ENCODE measurements at places on chromosomes 16 and 17. TPM values are rescaled to one million over a fixed set of nuclear protein-coding genes. Genes with fewer than 3 reads are reported as not detected.

DNA sequence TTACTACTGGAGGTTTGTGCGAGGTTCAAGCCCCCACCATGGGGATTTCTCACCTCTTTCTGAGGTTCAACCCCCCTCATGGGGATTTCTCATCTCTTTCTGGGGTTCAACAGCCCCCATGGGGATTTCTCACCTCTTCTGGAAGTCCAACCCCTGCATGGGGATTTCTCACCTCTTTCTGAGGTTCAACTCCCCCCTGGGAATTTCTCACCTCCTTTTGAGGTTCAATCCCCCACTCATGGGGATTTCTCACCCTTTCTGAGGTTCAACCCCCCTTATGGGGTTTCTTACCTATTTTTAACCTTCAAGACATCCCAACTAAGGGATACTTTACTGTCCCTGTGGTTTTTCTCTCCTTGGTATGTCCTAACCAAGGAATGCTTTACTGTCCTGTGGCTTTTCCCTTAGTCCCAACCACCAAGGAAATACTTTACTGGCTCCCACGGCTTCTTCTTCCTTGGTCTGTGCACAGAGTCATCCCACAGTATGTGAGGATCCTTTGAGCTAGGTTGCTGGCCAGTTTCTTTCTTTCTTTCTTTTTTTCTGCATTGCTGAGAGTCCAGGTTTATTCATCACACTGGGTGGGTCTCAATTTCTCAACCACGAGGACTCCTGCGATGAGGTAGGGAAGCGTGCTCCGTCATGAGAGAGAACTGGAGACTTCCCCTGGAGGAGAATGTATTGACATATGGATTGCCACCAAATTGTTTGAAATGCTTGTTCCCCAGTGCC, 2140.2 kb downstream of the TP53TG3F start:
- DNase-seq: no peak

DNA sequence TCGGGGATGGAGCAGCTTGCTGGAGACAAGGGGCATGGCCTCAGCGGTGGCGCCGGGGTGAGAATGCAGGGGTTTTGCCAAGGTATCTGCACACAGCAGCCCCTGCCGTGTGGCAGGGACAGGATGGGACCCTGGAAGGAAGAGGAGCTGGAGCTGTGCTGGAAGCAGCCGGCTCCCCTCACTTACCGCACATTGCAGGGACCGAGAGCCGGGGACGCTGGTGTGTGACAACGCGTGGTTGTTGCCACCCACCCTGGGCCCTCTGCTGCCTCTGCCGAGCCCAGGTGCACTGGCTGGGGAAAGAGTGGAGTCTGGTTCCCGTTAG, 3.0 kb downstream of the NUBP2 start:
- DNase-seq: peak; percentile 34

- DNase-seq: peak; percentile 50
Observed at GRCh38 chr16:11585460-11586377, 1.0 kb downstream of the LITAF start.

The CPHXL2 gene
- total RNA-seq: not detected

DNA sequence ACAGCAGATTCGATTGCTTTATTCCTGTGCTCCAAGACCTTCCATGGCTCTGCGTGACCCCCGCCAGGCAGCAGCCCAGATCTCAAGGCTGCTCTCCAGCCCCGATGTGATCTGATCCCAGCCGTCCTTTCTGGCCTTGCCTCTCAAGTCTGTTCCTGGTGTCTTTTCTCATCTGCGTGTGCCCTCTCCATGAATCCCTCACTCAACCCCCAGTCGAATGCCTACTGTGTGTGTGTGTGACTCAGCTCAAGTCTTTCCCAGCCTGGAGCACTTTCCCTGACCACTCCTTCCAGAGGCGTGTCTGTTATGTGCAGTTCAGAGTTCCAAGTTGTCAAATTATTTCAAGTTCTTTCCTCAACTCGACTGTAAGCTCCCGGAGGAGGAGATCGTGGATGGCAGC, 64.0 kb downstream of the MRM1 start:
- DNase-seq: no peak

The MARVELD3 gene
- 0.48 TPM for total RNA-seq

DNA sequence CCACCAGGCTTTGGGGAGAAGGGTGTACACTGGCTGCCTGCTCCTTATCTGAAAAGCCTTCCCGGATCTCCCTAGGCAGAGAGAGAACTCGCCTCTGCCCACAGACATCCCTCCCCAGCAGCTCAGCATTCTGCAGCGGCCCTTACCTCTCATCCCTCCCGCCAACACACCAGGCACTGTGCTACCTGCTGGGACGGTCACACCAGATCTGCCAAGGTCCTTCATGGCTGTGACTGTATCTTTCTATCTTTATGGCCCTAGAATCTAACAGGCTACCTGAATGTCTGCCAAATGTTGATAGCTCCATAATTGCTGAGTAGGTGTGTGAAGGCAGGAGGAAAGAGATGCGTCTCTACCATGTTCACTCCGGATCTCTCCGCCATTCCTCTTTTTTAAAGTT, 7.9 kb downstream of the TSNAXIP1 start:
- DNase-seq: no peak

The RAC3 gene
- 1.8 TPM for total RNA-seq

- peak; percentile 77 for DNase-seq
Observed at GRCh38 chr17:17849845-17850373, 13.1 kb upstream of the SREBF1 start.

The SBK1 gene
- total RNA-seq: 1.5 TPM

The TNS4 gene
- not detected for total RNA-seq

DNA sequence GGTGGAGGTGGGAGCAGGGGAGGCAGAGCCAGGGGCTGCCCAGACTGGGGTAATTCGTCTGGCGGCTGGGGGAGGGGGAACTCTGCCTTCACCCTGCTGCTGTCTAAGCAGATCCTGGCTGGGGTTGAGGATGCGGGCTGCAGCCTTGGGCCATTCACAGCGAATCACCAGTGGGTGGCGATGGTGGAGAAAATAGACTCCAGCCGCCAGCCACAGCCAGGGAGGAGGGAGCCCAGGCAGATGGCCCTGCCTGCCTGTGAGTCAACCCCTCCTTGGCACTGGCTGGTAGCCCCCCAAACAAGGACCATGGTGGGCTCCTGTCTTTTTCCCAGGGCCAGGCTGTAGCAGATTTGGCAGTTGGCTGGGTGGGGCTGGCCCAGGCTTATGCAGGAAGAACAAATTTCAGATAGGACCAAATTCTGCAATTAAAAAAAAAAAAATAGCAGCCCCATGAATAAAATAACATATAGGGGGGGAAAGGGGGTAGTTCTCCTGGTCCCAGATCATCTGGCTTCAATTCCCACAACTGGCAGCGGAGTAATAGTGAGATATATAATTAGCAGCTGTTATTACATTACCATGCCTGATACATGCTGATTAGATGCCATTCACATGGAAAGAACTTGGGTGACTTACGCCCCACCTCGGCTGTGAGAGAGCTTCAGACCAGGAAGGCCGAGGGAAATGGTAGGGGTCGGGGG, 41.5 kb upstream of the CDH5 start:
- no peak for DNase-seq

The CAPNS2 gene
- 0.69 TPM for total RNA-seq

GRCh38 chr17:33950061-33950460, 305.0 kb upstream of the CCL2 start:
- DNase-seq: no peak

DNA sequence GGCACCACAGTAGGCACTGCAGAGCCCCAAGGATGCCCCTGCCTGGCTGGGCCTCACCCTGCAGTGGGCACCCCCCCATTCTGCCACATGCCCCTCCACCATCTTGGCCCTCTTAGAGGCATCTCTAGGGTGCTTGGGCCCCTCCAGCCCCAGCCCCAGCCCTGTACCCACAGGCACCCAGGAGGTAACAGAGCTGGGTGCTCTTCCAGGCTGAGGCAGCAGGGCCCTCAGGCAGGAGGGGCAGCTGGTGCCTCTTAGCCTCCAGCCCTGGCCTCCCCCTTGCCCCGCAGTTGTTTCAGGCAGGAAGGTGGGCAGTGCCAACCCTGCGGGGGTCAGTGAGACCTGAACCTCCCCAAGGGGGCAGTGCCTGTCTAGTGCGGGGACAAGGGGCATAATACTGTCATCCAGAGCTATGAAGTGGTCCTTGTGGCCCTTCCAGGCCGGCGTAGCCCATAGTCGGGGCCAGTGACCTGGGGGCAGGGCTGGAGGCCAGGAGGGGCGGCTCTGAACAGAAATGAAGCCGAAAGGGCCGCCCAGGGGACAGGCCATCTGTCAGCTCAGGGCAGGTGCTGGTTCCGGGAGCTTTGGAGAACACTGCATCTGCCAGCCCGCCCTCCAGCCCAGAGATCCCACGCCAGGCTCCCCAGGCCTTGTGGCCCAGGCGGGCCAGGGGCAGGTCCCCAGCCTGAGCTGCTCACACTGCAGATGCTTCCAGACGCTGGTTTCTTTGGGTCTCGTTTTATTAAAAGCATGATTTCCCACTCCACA, 4.9 kb upstream of the AATK start:
- DNase-seq: no peak

Measured in ovary (tissue), 10 donors.